Vagina (tissue), 2 donors: ENCODE measurements at places on chromosomes 3 and 15. TPM values are rescaled to one million over a fixed set of nuclear protein-coding genes. Genes with fewer than 3 reads are reported as not detected.

ACTRT3 gene
- 1.7 TPM for total RNA-seq

DNA sequence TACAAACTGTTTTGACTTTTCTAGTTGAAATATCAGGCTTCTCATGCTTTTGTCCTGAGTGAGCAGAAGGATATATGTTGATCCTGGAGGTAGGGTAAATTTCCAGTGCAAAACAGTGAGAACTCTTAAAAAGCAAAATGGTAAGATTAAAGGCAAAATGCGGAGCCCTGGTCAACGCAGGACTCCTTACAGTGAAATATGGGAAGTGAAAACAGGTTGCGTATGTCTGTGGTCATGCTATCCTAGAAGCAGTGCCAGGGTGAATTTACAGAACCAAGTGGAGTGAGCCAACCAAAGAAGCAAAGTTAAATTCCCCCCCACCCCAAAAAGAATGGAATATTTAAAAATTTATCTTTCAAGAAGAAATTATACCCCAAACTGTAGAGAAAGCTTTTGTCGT lies 256.4 kb downstream of the NR2F2 start:
- no peak for DNase-seq

GRCh38 chr15:76341366-76342057 lies 4.9 kb downstream of the ISL2 start:
- DNase-seq, result no peak

GRM7 gene
- 2.0 TPM for total RNA-seq

CTSH gene
- total RNA-seq, result 110 TPM

NPHP3 gene
- total RNA-seq, result 49.1 TPM

DNA sequence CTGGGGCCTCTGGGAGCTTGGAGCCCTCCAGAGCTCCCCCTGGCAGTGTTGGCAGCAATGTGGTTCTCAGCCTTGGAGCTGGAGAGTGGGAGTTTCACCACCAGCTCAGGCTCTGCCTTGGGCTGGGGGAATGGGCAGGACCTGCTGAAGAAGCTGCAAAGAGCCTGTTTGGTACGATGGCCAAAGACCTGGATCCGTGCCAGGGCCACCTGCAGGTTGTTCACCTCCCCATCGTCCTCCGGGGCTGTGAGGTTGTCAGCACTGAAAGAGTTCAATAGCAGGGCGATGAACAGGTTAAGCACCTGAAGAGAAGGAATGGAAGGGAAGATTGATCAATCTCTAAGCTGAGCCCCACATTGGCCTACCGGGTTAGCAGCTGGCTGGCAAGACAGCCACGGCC lies 77.3 kb upstream of the SCN5A start:
- DNase-seq, result no peak

DNA sequence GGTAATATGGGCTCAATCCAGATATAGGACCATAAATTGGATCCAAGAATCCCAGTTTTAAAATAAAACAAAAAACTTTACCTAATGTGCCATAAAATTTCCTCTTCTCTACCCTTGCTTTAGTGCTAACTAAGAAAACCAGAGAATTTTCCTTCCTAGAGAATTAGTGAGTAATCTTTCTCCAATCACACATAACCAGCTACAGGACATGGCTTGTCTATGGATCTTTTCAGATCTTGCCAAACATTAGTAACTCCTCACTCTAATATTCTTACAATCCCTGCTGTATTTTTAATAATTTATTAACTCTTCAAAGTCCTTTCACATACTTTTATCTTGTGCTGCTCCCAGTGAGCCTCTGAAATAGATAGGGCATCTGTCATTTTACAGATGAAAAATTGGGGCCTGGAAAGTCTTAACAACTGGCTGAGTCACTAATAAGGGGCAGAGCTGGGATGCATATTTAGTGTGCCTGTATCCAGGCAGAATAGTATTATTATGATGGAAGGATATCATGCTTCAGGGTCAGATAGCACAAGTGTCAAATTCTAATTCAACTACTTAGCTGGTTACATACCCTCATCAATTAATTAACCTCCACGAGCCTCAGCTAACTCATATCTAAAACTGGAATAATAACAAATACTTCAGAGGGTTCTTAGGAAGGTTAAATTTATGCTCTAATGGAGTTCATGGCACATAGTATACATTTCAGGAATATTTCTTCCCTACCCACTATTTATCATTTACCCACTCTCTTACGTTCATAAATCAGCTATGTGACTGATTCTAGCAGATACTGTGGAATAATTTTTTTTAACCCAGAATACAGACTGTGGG lies 5.6 kb downstream of the ZBED2 start:
- DNase-seq, result no peak
